ENCODE measurements at places on chromosomes 7 and 10.
A peak's percentile ranks its signal among the peaks of the same experiment; 100 is the strongest.

- H3K4me1 ChIP-seq, result no peaks in the 10 kb centered on the region
- no peak for DNase-seq
- H3K27ac ChIP-seq, result no peak overlapping the region
Measured at GRCh38 chr7:147894271-147894670, 696.3 kb upstream of the C7orf33 start.

DNA sequence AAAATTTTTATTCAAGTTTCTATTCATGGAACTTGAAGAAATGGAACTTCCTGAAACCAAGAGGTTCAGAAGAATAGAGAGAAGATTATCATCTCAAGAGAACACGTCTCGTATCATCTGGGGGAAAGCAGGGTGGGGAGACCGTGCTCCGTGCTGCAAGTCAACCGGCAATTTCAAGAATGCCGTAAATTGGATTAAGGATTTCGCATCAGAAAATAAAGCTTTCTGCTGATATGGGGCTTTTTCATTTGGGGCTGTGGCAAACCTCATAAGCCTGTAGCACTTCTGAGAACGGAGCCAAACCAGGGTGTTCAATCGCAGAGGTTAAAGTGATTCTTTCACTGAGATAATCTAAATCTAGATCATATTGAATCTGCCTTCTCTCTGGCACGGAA lies 150.1 kb upstream of the NPS start:
- no peak overlapping the region for H3K4me3 ChIP-seq
- no peaks in the 10 kb centered on the region for H3K27me3 ChIP-seq
- no peak for DNase-seq
- H3K36me3 ChIP-seq, result no peaks in the 10 kb centered on the region

GRCh38 chr7:16422103-16422435 lies 731 bp upstream of the CRPPA start:
- no peak for DNase-seq
- peak overlapping the region; percentile 68 for H3K4me3 ChIP-seq
- peak overlapping the region; percentile 89 for H3K27ac ChIP-seq
- no peaks in the 10 kb centered on the region for H3K36me3 ChIP-seq

- H3K27me3 ChIP-seq, result no peaks in the 10 kb centered on the region
- H3K27ac ChIP-seq, result no peak overlapping the region
- no peak overlapping the region for H3K4me3 ChIP-seq
- DNase-seq, result no peak
Measured at GRCh38 chr7:108653526-108653925, 83.9 kb downstream of the DNAJB9 start.

DNA sequence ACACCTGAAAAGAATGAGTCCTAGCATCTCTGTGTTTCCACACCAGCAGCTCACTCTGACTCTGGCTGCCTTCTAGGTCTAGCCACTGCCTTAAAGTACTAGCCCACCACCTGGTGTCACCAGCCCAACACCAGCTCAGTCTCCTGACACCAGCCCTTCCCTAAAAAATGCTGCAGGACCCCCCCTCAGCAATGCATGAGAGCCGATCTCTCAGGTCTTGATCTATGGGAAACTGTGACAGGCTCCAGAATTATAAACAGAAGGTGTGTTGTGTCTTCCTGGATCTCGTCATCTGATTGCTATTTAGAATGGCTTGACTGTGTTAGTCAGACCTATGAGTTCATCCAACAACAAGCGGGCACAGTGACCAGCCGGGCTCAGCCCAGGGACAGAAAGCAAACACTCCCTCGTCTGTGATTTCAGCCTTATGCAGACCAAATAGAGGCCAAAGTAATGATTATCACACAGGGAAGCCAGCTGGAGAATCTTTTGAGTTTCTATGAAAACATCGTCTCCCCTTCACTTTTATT lies 66.6 kb downstream of the CUBN start:
- peak overlapping the region; percentile 96 for H3K27ac ChIP-seq
- H3K27me3 ChIP-seq, result no peaks in the 10 kb centered on the region
- peak; percentile 88 for DNase-seq
- H3K4me3 ChIP-seq, result peak overlapping the region; percentile 39
- H3K36me3 ChIP-seq, result no peaks in the 10 kb centered on the region
- peaks cover 47% of the 10 kb centered on the region for H3K4me1 ChIP-seq

GRCh38 chr10:102753718-102754117 lies 10.0 kb downstream of the WBP1L start:
- no peaks in the 10 kb centered on the region for H3K4me1 ChIP-seq
- no peak for DNase-seq
- H3K27me3 ChIP-seq, result no peaks in the 10 kb centered on the region
- no peak overlapping the region for H3K27ac ChIP-seq
- no peak overlapping the region for H3K4me3 ChIP-seq

- no peaks in the 10 kb centered on the region for H3K36me3 ChIP-seq
- H3K27me3 ChIP-seq, result no peaks in the 10 kb centered on the region
- no peaks in the 10 kb centered on the region for H3K4me1 ChIP-seq
- no peak overlapping the region for H3K27ac ChIP-seq
- no peak overlapping the region for H3K4me3 ChIP-seq
Measured at GRCh38 chr10:86390337-86391120, 23.9 kb upstream of the GRID1 start.

GRCh38 chr7:35021445-35021844 lies 15.8 kb downstream of the DPY19L1 start:
- H3K4me3 ChIP-seq, result no peak overlapping the region
- peaks cover 21% of the 10 kb centered on the region for H3K4me1 ChIP-seq
- 0 out of 2 replicates have a peak, but pooled peaks cover 5% of the 10 kb centered on the region for H3K36me3 ChIP-seq
- DNase-seq, result no peak
- H3K27ac ChIP-seq, result no peak overlapping the region

GRCh38 chr10:131838966-131839742 lies 61.7 kb upstream of the PPP2R2D start:
- H3K4me1 ChIP-seq, result no peaks in the 10 kb centered on the region
- H3K27me3 ChIP-seq, result peaks cover 39% of the 10 kb centered on the region
- no peak overlapping the region for H3K27ac ChIP-seq
- H3K4me3 ChIP-seq, result no peak overlapping the region
- no peaks in the 10 kb centered on the region for H3K36me3 ChIP-seq

- DNase-seq, result no peak
- H3K27ac ChIP-seq, result no peak overlapping the region
- H3K4me3 ChIP-seq, result no peak overlapping the region
- H3K27me3 ChIP-seq, result no peaks in the 10 kb centered on the region
- no peaks in the 10 kb centered on the region for H3K36me3 ChIP-seq
Measured at GRCh38 chr7:73936967-73937366, 76.0 kb downstream of the TMEM270 start.

DNA sequence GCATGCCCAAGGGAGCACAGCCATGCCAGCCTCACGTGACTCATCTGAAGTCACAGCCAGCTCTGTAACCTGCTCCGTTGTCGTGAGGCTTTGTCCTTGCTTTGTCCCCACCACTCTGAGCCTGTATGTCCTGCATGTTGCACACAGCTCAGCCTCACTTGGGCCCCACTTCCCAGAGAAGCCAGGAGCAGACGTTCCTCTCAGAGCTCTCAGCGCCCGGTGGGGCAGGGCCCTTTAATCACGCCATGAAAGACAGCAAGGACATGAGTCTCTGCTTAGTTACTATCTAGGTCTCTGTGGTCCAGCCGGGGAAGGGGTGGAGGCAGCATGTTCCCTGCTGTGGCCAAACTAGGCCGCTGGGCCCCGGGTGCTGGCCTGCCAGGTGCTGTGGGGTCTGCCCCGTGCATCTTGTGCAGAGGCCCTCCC lies 127.4 kb upstream of the FAM20C start:
- H3K4me3 ChIP-seq, result no peak overlapping the region
- no peaks in the 10 kb centered on the region for H3K4me1 ChIP-seq
- no peaks in the 10 kb centered on the region for H3K36me3 ChIP-seq
- no peak overlapping the region for H3K27ac ChIP-seq
- DNase-seq, result no peak
